ENCODE measurements at places on chromosomes 5 and 9.

- DNase-seq: no peak
These were observed 34.4 kb upstream of the SARDH start for GRCh38 chr9:133772581-133772980.

GRCh38 chr5:62574599-62574998, 4.0 kb upstream of the LRRC70 start:
- no peak for DNase-seq

DNA sequence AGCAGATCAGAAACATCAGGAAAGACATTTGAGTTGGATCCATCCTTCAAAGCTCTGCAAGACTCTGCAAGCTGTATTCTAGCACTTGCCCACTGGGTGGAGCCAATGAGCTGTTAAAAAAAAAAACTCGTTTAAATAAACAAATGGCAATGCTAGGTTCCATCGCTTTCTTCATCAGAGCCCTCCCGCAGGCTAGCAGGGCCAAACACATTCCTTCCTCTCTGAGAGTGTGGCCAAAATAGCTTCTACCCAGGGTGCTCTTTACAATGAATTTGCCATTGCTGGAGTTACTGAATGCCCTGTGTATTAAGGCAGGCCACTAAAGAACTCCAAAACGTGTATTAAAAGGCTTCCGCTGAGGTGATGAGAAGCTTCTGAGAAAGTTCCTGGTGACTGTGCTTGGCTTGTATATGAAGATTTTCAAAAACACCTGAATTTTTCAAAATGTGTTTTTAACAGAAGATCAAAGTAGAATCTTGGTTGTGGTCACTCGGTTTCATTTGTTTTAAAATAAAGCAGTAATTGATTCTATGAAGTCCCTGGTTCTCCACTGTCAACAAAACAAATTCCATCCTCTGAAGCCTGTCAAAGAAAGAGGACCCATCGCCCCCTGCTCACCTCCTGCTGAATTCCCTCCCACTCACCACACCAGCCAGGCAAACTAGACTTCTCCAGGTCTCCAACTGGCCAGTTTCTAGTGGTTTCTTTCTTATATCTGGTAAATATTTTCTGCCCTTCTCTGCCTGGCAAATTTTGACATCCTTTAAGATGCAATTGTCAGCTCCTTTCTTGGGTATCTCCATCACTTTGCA, 36.5 kb upstream of the EQTN start:
- peak; percentile 42 for DNase-seq

DNA sequence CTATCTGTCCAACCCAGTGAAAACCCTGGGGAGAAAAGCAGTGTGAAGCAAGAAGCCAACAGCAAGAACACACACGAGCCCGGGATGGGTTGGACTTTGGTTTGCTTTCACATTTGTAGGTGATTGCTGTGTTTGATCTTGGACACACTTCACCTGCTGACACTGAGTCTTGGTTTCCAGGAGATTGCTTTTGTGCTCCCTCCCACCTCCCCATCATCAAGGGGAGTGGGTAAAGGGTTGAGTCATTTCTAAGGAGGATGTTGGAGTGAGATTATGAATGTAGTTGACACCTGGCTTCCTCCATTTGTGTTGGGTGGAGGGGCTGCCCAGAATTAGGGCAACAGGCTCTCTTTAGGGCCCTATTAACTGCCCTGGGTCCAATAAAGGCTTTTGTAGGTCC, 37.5 kb downstream of the ANKDD1B start:
- DNase-seq: no peak

DNA sequence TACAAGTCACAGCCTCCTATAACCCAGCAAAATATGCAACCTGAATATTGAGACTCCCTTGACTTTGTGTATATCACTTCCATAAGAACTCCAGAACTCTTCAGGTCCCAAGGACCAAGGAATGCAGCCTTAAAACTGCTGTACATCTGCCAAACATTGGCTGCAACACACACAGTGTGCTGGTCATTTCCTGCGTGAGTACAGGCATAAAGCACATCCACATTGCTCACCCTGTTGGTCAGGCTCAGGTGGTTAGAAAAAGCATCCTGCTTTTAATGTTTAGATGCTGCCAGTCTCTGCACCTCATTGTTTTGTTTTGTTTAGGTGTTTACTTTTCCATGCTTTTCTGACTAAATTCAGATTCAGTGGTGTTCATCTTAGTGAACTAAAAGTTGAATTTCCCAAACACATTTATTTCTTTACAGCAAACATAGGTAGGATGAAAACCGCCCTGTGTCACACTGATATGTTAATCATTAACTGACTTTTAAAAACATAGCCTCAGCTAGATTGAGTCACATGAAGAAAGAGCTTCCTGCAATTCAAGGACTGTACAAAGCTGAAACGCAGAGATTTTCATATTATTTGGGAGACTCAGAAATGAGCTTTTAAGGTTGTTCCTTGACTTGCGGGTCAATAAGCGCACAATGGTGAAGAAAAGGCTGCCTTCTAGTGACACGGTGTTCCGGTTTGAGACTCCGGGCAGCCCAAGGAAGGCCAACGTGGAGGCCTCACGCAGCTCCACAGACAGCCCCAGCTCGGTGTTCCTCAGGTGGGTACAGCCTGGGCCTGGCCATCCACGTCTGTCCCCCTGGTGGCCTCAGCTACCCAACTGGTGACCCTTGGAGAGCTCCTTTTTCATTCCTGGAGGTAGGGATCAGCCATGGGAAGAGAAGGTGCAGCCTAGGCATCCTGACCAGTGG, 52.2 kb upstream of the GRAMD2B start:
- DNase-seq: peak; percentile 71

- DNase-seq: no peak
These were observed 24.6 kb downstream of the PIK3R1 start for GRCh38 chr5:68240202-68240601.

DNA sequence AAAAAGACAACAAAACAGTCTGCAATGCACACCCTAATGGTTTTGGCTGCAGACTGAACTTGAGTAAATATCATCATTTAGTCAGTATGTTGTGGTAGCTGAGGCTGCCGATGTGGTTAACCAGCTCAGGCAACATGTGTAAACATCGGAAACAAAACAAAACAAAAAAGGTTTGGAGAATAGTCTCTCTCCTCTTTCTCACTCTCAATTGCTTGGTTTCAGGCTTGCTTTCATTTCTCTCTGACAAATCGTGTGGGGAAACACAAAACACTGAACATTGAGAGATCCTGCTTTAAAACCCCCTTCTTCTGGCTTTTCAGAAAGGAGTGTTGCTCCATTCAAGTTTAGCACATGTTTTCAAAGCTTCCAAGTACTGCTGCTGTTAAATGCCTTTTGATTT, 453.3 kb downstream of the BNC2 start:
- peak; percentile 95 for DNase-seq

DNA sequence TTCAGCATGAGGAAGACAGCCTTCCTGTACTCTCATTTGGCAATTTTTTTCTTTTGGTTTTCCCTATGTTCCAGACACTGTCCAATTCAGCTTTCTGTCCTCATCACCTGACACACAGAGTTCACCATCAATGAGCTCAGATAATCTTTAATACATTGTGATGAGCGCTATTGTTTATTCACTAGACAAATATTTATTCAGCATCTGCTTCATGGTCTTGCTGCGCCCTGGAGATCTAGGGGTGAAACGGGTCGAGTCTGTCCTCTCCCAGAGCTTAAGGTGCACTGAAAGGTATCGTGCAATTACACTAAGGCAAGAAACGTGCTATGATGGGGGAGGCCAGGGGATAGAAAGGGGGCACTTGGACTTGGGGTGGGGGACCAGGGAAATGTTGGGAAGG, 281.6 kb downstream of the ZSWIM6 start:
- no peak for DNase-seq

DNA sequence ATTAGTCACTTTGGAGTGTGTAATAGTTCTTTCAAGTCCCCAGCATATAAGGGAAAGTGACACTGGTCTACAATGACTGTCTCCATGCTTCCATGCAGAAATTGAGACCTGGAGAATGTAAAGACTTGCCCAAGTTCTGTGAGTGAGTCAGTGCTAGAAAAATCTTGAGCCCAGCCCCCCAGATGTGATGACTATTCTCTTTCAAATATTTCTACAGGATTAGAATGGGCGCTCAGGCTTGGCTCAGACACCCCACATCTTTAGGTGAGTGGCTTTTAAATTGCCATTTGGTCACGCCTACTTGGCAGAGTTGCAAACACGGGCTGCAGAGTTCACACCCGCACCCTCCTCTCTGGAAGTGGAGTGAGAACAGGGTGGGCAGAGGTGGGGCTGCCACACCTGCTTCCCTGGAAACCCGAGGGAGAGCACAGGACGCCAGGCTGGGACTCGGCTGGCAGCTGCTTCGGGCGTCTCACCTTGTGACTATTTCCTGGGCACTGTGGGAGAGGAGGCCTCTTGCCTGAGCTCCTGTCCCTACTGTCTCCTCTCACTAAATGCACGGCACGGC, 37.6 kb downstream of the ROPN1L start:
- DNase-seq: peak; percentile 80

GRCh38 chr5:109992264-109992915, 302.7 kb downstream of the MAN2A1 start:
- DNase-seq: no peak

DNA sequence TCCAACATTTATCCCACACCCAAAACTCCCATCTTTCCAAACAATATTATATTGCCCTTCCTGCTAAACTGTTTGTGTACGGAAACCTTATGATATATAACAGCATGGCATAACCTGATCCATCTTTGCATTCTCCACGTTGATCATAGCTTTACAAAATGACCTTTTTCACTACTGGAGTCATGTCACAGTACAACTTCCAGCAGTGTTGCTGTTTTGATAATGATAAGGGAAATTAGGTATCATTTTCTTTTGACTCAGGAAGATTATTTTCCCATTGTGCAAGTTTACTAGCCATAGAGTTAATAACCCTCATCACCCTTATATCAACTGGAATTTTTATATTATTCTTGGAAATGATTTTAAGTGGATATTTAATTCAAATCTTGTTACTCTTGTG, 57.5 kb downstream of the SH3GL2 start:
- DNase-seq: no peak

DNA sequence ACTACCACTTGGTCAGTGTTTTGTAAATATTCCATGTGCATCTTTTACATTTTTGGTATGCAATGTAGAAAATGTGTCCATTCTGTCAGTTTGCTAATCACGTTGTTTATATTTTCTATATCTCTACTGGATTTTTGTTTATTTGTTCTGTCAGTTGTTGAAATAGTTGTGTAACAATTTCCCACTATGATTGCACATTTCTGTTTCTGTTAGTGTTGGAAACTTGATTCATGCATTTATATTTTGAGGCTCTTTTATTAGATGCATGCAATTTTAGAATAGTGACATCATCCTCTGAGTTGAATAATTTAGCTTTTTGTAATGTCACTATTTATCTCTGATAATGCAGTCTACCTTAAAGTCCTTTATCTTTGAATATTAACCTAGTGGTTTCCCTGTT, 25.8 kb upstream of the LECT2 start:
- no peak for DNase-seq

DNA sequence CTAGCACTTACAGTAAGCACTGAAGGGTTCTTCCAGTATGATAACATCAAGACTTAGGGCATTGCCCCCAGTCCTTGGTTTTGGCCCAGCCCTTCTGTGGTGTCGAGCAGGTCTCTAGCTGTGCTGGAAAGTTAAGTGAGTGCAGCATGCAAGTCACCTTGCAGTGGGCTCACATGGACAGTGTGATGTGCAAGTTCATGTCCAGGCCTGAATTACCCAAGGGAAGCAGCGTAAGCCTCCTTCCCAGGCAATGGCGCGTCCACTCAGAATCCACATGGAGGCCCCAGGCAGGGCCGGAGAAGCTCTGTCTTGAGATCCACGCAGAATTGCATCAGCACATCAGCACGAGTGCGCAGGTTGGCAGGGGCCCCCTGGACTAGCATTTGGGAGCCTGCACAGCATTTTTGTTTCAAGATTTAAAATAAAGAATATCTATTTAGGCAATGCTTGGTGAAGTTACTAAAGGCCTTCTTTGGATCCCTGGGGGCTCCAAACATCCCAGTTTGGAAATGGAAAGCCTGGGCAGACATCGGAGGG, 108.4 kb upstream of the ALDH1B1 start:
- no peak for DNase-seq

GRCh38 chr5:111142932-111143331, 50.8 kb downstream of the WDR36 start:
- DNase-seq: peak; percentile 12

DNA sequence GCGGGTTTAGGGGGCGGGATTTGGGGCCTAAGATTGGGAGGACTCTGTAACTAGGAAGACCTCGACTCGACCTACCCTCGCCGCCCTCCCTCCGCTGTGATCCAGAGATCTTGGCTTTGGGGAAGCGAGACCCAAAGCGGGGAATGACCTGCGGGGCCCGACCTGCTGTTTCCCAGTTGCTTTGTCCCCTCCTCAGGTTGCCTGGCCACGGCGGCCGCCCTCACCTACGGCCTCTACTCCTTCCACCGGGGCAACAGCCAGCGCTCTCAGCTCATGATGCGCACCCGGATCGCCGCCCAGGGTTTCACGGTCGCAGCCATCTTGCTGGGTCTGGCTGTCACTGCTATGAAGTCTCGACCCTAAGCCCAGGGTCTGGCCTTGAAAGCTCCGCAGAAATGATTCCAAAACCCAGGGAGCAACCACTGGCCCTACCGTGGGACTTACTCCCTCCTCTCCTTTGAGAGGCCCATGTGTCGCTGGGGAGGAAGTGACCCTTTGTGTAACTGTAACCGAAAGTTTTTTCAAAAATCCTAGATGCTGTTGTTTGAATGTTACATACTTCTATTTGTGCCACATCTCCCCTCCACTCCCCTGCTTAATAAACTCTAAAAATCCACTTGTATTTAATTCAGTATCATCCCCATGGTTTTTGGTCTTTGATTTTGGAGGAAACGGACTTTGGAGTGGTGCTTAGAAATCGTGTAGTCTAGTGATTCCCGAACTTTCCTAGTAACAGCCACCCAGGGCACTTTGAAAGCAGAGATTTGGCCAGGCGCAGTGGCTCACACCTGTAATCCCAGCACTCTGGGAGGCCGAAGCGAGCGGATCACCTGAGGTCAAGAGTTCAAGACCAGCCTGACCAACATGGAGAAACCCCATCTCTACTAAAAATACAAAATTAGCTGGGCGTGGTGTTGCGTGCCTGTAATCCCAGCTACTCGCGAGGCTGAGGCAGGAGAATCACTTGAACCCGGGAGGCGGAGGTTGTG, 878 bp downstream of the HIGD2A start:
- DNase-seq: no peak

DNA sequence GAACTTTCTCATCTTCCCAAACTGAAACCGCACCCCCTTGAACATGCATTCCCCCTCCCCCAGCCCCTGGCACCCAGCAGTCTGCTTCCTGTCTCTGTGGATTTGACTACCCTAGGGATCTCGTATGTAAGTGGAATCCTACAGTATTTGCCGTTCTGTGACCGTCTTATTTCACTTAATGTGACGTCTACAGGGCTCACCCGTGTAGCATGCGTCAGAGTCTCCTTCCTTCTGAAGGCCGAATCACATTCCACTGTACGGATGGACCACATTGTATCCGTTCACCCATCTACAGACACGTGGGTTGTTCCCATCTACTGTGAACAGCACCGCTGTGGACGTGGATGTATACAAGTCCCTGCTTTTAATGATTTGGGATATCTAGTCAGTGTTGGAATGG, 4.5 kb downstream of the PRRX2 start:
- DNase-seq: no peak

GRCh38 chr5:122701640-122702523, 73.0 kb upstream of the SNX2 start:
- DNase-seq: no peak

Measured in astrocyte (in vitro differentiated cells and primary cell).